ENCODE measurements at places on chromosomes 16 and 17.

DNA sequence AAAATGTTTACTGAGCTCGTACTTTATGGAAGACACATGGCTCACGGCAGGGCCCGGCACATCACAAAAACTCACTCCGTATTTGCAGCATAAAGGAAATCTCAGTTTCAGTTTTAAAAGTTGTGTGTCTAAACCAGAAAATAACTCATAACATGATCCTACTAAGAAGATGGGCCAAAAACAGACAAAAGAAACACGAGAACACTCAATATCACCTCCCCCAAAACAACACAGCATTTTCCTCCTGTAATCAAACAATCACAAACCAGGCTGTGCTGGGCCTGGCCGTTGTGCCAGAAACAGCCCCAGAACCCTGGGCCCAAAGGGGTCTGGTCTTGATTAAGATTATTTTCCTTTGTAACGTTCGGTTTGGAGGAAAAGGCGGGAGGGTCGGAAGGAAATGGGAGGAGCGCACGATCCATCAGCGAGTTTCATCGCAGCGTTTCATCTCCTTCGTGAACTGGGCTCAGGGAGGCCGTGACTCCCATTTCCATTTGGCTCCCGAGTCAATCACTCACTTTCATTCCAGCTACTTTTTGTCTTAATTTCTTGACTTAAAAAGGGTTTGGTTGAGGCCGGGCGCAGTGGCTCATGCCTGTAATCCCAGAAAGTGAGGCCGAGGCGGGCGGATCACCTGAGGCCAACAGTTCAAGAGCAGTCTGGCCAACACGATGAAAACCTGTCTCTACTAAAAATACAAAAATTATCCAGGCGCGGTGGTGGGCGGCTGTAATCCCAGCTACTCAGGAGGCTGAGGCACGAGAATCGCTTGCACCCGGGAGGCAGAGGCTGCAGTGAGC is 61.4 kb downstream of the NXN start:
- no peak for DNase-seq

- no peak for DNase-seq
These were observed 26.3 kb upstream of the NACA2 start for GRCh38 chr17:61617330-61617729.

DNA sequence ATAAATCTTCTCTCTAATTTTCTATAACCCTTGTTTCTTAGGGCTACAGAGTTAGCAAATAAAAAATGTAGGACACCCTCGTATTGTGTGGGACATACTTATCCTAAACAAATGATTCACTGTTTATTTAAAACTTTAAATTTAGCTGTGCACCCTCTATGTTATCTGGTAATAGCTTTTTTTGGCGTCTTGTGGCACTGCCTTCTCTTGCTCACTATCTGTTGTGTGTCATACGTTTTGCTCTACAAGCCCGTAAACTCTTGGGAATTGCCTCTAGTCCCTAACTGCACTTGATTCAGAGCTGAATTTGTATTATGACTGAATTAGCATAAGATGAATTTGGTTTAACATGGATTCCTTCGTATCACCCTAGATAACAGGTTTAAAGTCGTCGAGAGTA is 144.3 kb upstream of the MYOCD start:
- no peak for DNase-seq

DNA sequence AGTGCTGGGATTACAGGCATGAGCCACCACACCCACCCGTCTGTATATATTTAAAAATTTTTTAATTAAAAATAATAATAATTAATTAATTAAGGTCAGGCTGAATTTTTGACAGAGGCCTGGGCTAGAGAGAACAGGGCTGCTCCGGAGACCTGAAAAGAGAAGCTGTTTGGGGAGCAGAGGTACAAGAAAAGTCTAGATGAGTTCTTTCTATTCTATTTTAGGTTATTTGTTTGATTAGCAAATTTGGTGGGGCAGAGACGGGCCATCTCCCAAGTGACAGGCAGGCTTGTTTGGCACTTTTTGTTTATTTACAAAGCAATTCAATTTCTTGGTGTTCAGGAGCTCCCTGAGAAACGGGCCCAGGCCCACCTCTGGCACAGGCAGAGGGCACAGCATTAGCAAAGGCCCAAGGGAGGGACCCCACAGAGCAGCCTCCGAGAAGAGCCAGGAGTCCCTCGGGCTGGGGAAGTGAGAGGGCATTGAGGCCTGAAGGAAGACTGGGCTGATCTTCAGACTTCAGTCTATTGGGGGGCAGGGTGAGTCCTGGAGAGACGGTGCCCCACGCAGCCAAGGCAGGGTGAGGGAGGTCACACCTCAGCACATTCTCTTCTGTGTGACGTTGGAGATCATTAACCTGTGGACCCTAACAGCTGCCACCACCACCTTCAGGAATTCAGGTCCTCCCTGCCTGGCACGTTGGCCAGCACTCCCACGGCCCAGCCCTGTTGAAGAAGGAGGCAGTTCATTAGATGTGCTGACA is 10.8 kb upstream of the RIPOR1 start:
- DNase-seq = no peak

DNA sequence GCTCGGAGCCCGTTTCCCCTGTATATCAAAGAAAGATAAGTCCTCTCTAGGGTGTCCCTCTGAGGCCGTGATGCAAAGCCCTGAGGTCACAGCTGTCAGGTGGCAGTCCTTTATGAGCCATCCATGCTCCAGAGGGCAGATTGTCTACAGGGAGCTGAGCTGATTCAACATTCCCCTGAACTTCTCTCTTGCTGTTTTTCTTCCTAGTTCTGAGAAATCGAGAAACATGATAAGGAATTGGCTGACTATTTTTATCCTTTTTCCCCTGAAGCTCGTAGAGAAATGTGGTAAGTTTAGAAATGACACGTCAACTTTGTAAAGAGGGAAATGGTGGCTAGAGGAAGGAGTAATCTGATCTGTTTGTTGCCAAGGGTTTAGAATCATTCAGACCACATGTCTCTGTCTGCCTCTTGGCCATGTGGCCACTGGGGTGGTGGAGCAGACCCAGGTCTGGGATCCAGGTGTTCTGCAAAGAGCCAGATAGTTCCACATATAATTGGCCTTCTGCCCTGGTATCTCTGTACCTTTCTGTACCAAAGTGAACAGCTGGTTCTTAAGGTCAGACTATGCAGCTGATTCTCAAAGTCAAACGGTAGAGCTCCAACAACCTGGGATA is 3.5 kb downstream of the CTNS start:
- DNase-seq = no peak

GRCh38 chr17:2634361-2634960 is 41.0 kb downstream of the PAFAH1B1 start:
- DNase-seq = no peak

- DNase-seq = no peak
These were observed 181.9 kb downstream of the PMP22 start for GRCh38 chr17:15083225-15083624.

GRCh38 chr17:65182233-65182632 is 45.1 kb downstream of the RGS9 start:
- DNase-seq = no peak

GRCh38 chr17:18177722-18178121 is 5.9 kb upstream of the ALKBH5 start:
- DNase-seq = no peak

DNA sequence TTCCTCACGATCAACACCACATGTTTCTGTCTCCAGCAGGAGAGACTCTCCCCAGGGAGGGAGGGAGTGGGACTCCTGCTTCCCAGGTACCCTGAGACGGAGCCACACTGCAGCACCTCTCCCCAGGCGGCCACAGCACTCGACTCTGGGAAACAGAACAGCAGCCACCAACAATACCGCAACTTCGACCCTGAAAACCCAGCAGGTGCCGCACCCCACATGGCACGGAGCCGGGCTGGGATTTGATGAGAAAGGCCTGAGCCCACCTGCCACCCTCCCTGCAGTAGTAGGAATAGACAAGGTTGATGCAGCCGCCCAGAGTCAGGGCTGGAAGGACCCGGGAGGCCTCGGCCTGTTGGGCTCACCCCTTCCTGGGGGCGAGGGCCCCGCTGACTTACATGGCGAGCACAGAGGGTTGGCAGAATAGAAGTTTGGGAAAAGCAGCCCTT is 14.4 kb downstream of the GALNS start:
- no peak for DNase-seq

DNA sequence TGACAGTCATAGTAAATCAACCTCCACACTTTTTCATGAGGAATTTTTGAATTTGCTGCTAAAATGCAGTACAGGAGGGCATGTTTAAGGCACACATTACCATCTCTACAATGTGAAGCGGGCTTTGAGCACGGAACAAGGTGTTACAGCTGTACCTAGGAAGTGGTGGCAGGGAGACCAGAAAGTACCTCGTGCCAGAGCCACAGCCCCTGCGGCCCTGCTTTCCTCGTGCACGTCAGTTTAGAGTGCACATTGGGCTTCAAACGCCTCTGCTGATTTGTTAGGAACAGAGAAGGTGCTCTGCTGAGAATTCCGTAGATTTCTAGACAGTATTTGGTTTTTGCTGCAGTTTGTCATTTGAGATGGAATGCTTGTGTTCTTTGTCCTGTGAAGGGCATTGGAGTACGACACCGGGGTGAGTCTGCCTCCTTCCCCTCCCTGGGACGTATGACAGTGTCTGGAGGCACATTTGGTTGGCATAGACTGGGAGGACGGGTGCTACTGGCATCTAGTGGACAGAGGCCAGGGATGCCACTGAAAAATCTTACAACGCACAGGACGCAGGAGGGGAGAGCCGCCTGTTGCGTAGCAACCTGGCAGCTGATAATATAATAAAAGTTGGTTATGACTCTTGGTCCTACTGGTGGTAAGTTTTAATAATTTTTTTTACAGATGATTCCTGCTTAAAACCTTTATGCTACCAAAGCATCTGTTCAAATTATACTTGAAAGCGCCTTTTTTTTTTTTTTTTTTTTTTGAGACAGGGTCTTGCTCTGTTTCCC is 9.1 kb downstream of the FOXK2 start:
- no peak for DNase-seq

DNA sequence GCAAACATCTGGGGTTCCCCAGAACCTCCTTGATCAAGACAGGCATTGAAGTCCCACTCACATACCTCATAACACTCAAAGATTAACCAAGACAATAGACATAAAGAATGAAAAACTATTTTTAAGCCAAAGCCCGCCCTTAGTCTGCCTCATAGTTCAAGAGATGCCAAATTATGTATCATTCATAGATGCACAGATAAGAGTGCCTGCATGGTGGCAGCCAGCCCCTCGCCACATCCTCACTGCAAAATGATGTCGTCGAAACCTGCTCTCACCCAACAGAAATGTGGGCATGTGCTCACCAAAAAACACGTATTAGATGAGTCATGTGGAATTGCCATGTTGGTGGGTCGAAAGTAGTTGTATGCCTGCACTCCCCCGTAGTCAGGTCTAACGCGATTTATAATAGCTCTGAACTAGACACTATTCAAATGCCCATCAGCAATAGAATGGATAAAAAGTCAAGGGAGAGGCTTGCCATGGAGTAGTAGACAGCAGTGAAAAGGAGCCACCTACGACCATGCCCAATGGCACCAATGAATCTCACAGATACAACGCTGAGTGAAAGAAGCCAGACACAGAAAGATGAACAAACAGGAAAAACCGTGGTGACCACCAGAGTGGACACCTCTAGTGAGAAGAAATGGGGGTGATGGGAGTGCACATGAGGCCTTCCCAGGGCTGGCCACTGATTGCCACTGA is 64.8 kb downstream of the C16orf95 start:
- peak; percentile 15 for DNase-seq

GRCh38 chr16:16025214-16025968 is 76.0 kb downstream of the ABCC1 start:
- DNase-seq = no peak

DNA sequence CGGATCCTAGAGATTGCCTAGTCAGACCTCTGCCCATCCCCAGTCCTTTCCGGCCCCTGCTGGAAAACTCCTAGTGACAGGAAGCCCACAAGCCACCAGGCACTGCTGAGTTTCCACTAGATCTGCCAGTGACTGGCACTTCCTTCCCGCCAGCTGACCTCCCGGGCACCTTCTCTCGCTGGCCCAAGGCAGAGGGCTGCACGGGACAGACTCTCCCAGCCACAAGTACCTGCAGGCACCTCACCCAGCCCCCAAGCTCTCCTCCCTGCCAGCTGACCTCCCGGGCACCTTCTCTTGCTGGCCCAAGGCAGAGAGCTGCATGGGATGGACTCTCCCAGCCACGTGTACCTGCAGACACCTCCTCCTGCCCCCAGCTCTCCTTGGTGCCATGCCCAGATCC is 66.3 kb upstream of the DOC2B start:
- DNase-seq = peak; percentile 52

- DNase-seq = no peak
These were observed 198.6 kb downstream of the RPTOR start for GRCh38 chr17:80743181-80743771.

DNA sequence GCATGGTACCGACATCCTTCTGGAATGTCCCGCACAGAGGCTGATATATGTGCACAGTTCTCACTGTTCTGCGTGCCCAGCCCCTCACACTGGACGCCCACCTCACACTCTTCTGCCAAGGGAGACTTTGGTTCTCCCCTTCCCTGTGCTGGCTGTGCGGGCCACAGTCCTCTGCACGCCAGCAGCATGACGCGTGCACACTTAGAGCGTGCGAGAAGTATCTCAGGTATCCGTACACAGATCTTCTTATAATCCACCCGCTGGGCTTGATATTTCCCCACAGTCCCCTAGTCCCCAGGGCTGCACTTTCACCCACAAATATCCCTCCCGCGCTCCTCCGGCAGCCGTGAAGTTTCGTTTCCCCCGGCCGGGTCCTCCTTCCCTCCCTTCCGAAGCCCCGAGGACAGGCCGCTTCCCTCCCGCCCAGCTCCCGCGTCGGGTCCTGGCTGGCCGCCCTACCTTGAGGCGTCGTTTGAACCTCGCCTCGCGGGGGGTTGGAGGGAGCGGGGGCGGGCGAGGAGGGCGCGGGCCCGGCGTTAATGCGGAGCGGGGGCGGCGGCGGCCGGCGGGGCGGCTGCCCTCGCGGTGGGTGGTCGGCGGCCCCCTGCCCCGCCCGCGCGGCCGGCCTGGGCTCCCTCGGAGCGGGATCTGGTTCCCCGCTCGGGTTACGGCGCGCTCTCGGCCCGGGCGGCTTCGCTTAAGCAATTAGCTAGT is 5.0 kb upstream of the FOXF1 start:
- no peak for DNase-seq

GRCh38 chr16:86911437-86911958 is 333.1 kb downstream of the FOXL1 start:
- DNase-seq = no peak

DNA sequence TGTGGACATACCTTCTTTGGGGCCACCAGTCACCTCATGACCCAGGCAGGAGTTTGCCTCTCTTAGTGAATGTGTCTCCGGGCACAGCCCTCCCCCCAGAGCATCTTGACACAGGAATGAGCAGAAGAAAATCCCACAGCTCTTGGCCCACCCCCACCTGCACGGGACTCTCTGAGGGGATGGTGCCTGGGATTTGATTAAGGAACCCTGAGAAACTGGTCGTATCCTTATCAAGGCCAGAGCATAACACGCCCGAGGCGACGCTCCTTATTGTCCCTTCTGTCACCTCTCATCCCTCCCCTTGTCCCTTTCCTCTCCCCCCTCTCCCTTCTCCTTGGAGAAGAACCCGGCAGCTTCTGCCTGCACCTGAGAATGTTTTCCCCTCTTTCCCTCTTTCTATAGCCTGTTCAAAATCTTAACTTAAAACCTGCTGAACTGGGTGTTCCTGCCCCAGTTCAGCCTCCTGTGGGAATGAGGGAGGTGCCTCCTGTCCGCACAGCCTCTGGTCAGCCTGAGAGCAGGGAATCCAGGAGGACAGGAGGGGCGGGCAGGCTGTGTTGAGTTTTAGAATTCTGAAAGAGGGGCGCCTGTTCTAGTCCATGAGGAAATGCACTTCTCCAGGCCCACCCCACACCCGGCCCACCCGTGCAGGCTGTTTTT is 140.7 kb upstream of the PLCG2 start:
- DNase-seq = no peak
